MCF 10A (cell line): ENCODE measurements at places on chromosomes 7 and 10. TPM values are rescaled to one million over a fixed set of nuclear protein-coding genes. Genes with fewer than 3 reads are reported as not detected.

GRCh38 chr7:157021071-157021870, 10.8 kb upstream of the MNX1 start:
- DNase-seq = no peak
- peaks cover 40% of the 10 kb centered on the region for H3K27me3 ChIP-seq
- no peaks in the 10 kb centered on the region for H3K36me3 ChIP-seq
- no peak overlapping the region for H3K4me3 ChIP-seq
- H3K27ac ChIP-seq = no peak overlapping the region

GRCh38 chr10:110457851-110458250, 39.9 kb upstream of the DUSP5 start:
- H3K36me3 ChIP-seq = no peaks in the 10 kb centered on the region
- DNase-seq = no peak
- no peak overlapping the region for H3K27ac ChIP-seq
- H3K4me1 ChIP-seq = peaks cover 33% of the 10 kb centered on the region
- no peak overlapping the region for H3K4me3 ChIP-seq

- H3K27ac ChIP-seq = no peak overlapping the region
- DNase-seq = no peak
- H3K4me3 ChIP-seq = no peak overlapping the region
Observed at GRCh38 chr10:101228153-101228965, 904 bp downstream of the LBX1 start.

DNA sequence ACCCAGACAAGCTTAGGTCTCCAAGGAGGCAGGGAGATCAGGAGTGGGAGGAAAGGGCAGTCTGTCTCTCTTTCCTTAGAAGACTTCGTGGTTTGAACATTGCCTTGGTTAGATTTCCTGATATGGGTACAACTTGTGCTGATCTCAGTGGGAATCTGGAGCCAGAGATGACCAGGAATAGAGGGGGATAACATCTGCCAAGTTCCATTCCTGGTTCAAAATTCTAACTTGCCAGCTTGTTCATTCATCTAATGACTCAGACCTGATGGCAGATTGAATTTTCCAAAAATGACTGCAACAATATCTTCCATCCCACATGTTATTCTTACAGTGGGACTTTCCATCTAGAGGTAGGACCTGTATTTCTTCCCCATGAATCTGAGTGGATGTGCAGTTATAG, 394.3 kb upstream of the PODXL start:
- DNase-seq = no peak
- no peak overlapping the region for H3K4me3 ChIP-seq
- no peaks in the 10 kb centered on the region for H3K36me3 ChIP-seq

GRCh38 chr10:3655528-3655927, 129.5 kb downstream of the KLF6 start:
- H3K4me1 ChIP-seq = peaks cover 11% of the 10 kb centered on the region
- H3K36me3 ChIP-seq = no peaks in the 10 kb centered on the region

DNA sequence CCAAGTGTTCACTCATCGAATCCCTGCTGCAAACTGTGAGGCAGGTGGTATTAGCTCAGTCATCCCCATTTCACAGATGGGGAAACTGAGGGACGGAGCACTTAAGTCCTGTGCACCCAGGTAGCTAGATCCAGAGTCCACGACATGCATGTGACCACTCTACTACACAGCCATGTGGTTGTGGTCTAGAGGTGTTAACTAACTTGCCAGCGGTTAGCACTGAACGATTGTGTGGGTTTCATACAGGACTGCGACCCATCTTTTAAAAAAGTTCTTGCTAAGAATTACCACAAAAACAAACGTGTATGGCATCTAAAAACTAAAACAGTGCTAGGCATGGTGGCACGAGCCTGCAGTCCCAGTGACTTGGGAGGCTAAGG, 16.1 kb upstream of the ABCC2 start:
- peaks cover 2% of the 10 kb centered on the region for H3K4me1 ChIP-seq
- no peak for DNase-seq
- no peak overlapping the region for H3K27ac ChIP-seq
- H3K4me3 ChIP-seq = no peak overlapping the region
- H3K36me3 ChIP-seq = peaks cover 11% of the 10 kb centered on the region

DNA sequence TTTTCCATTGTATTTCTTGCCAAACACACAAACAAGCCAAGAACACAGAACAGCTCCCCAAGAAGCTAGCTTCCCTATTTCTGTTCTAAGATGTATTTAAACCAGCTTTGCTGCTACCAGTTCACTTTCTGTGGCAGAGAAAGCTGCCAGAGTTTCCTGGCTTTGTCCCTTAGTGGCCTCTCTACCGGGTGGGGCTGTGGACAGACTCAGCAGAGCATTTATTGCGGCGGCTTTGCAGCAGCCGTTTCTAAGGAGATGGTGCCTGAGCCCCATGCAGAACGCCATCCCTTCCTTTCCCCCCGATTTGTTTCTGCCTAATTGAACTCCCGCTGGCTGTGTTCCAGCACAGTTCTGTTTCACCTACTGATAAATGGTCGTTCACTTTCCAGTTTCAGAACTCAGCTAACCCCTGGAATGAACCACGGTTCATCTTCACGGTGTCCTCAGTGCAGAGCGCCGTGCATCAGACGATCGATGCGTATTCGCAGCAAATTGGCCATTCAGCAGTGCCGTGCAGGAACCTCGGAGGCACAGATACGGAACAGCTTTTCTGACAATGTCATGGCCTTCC, 33.8 kb upstream of the SFMBT2 start:
- no peak overlapping the region for H3K27ac ChIP-seq
- DNase-seq = no peak
- H3K36me3 ChIP-seq = no peaks in the 10 kb centered on the region
- no peaks in the 10 kb centered on the region for H3K27me3 ChIP-seq
- no peaks in the 10 kb centered on the region for H3K4me1 ChIP-seq
- no peak overlapping the region for H3K4me3 ChIP-seq

Gene FGFR2
- 2.7 and 3.0 TPM in 2 replicates for total RNA-seq

- peaks cover 23% of the 10 kb centered on the region for H3K27me3 ChIP-seq
- no peak overlapping the region for H3K4me3 ChIP-seq
- no peaks in the 10 kb centered on the region for H3K36me3 ChIP-seq
- no peak overlapping the region for H3K27ac ChIP-seq
- peaks cover 7% of the 10 kb centered on the region for H3K4me1 ChIP-seq
Observed at GRCh38 chr7:156554488-156554887, 86.1 kb upstream of the RNF32 start.

DNA sequence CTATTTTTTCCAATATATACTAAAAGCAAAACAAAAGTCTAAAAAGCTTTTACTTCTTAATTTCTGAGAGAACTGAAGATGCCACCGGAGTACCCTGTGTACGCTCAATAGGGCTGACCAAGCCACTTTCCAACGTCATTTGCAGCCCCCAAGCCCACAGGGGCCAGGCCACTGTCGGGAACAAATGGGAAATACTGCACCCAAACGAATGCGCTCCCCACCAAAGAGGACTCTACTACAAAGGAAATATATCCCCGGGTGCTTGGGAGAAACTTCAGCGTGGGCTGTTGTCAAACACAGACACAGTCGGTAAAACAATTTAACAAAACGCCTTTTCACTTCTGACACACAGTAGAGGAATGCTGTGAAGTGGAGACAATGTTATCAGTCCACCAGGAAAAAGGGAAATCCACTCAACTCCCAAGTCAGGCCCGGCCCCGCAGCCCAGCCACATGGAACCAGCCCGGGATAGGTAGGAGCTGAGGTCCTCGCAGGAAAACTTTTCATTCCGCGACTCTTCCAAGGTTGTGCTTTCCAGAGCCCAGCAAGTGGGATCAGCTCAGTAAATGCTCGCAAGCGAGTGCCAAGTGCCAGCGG, 1.4 kb downstream of the PARD3 start:
- H3K27me3 ChIP-seq = no peaks in the 10 kb centered on the region
- peak; percentile 19 for DNase-seq

Gene PRSS37
- total RNA-seq = not detected in 2 replicates

GRCh38 chr10:127755753-127756152, 18.8 kb downstream of the FOXI2 start:
- peaks cover 6% of the 10 kb centered on the region for H3K4me1 ChIP-seq
- peaks cover 42% of the 10 kb centered on the region for H3K27me3 ChIP-seq
- no peaks in the 10 kb centered on the region for H3K36me3 ChIP-seq
- no peak overlapping the region for H3K4me3 ChIP-seq

GRCh38 chr10:123141791-123142700, 5.9 kb upstream of the HMX2 start:
- peaks cover 17% of the 10 kb centered on the region for H3K4me1 ChIP-seq
- H3K27ac ChIP-seq = no peak overlapping the region
- H3K36me3 ChIP-seq = no peaks in the 10 kb centered on the region
- no peak overlapping the region for H3K4me3 ChIP-seq
- no peak for DNase-seq

Gene EVX1
- total RNA-seq = not detected in 2 replicates

Gene VIPR2
- total RNA-seq = not detected in 2 replicates

Gene CLRN3
- not detected in 2 replicates for total RNA-seq
